ENCODE measurements at places on chromosomes 4 and X. TPM values are rescaled to one million over a fixed set of nuclear protein-coding genes. Genes with fewer than 3 reads are reported as not detected.

- no peak for DNase-seq
Measured at GRCh38 chr4:48228949-48229348, 40.7 kb downstream of the TEC start.

- no peak for DNase-seq
Measured at GRCh38 chr4:35247047-35247446, 997.3 kb downstream of the ARAP2 start.

DNA sequence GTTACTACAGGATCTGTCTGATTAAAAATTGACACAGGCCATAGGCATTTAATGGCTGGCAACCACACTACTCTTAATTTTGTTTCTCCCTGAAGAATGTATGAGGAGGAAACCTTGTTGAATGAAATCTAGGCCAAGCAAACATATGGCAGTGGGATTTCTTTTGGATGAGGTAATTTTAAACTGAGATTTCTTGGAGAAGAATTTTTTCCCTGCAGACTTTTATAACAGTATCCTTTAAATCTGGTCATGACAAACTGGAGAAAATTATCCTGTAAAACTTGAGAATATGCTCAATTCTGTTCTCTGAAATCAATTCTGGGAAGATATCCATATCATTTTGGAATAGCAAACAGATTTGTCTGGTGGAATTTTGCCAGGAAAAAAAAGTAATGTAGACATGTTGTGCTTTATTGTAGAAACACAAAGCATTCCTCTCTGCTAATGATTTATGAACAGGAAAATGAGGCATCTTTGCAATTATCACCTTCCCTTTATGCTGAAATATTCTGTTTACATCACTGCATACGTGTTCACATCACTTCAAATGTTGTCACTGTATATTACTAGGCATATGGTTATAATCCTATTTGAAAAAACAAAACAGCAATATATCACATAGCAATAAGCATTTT, 108.3 kb upstream of the ARSJ start:
- no peak for DNase-seq

ERCC6L gene
- total RNA-seq = 12.0 TPM

- DNase-seq = no peak
Measured at GRCh38 chr4:152516156-152516555, 19.7 kb downstream of the FBXW7 start.

DNA sequence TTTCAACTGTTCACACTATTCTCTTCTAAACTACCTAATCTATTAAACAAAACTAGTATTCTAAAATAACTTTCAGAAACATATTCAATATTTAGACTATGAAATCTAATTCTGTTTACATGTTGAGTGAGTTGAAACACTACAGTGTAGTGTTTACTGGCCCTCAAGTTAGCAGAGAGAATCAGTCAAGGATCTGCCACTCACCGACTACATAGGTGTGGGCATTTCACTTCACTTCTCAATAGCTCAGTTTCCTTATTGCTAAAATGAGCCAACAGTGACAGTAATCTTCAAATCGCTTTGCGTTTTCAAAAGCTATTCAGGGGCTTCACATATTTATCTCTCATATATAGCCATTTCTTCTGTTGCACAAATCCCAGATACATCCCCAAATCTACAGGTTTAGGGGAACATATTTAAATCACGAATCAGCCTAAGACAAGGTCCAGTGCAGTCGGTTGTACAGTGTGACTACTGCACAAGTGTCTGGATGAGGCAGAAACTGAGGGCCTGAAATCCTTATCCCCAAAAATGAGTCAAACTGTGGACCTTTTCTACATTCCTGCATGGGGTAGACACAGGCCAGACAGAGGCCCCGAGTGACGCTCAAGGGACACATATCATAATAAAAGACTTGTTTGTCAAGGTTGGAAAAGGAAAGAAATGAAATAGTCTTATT, 129.8 kb downstream of the PPP3CA start:
- no peak for DNase-seq

DNA sequence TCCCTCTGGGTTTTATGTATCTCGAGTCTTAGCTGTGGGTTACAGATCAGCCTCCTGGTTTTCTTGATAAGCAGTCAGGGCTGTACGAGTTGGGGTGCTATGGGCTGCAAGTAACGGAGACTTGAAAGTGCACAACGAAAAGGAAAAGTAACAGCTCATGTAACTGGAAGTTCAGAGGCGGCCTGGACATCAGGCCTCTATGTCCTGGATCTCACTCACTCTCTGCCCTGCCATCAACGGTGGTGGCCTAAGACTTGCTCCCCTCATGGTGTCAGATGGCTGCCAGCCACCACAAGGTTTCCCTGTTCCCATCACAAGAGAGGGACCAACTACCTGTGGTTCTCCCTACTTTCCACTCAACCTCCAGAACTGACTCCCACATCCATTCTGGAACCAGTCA, 4.8 kb downstream of the PPP2R2C start:
- DNase-seq = peak; percentile 2

GRCh38 chrX:46849933-46850332, 13.1 kb downstream of the RP2 start:
- no peak for DNase-seq

GPRASP3 gene
- 1.4 TPM for total RNA-seq

GRCh38 chr4:114326358-114326757, 272.2 kb upstream of the UGT8 start:
- no peak for DNase-seq
